ENCODE measurements at places on chromosomes 7 and 10.
A peak's percentile ranks its signal among the peaks of the same experiment; 100 is the strongest.

DNA sequence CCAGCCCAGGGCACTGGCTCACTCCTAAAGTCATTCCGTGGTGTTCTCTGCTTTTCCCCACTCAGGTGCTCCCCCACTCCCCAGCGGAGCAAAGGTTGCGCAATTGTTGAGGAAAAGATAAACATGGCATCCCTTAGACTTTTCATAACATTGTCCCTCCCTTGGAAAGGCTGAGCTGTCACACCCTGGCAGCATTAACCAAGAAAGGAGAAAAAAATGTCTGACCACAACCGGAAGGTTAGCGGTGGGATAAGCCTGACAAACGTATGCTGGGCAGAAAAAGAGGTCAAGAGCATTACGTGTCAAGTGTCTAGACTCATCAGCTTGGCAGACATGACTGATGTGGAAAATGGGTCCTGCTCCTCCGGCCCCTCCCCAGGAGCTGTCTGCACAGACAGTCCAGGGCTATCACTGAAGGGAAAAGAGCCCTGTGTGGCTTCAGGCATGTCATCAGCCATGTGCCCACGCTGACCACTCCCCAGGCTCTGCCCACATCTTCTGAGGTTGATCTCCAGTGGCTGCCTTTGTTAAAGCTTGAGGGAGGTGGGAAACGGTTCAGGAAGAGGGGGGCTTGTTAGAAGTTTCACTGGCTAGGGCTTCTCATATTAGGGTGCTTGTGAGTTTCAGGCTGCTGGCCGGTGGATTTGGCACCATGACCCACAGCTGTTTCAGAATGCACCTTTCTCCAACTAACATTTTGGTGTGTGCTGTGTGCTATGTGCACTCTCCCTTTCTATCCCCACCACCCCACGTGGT, 30.1 kb downstream of the BTBD16 start:
- DNase-seq, result no peak

DNA sequence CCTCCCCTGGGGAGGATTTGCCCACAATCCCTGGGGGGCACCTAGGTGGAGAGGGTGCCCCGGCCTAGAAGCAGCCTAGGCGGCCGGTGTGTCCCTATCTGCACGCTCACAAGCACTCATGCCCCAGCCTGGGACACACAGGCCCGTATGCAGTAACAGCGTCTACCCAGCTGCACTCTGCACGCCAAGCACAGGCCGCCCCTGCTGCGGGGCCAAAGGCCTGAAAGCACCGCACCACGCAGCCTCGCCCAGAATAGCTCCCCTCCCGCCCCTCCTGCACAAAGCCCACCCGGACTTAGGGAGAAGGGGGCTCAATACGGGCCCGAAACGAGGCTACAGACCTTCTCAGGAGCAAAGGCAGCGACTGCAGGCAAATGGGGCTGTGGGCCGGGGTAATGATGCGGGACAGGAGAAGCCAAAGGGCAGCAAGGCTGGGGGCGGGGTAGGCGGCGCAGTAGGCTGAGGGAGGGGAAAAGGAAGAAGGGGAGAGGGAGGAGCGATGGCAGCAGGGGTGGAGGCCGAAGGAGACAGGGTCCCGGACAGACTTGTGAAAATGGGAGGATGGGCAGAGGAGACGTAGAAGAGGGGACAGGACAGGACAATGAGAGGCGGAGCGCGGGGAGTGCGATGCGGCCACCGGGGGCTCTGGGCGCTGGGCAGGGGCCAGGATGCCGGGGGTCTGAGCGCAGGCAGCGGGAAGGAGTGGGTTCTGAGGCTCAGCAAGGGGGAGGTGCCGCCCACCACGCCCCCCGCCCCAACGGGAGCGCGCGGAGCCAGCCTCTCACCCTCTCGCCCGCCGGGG, 544 bp downstream of the GPRIN2 start:
- no peak for DNase-seq

DNA sequence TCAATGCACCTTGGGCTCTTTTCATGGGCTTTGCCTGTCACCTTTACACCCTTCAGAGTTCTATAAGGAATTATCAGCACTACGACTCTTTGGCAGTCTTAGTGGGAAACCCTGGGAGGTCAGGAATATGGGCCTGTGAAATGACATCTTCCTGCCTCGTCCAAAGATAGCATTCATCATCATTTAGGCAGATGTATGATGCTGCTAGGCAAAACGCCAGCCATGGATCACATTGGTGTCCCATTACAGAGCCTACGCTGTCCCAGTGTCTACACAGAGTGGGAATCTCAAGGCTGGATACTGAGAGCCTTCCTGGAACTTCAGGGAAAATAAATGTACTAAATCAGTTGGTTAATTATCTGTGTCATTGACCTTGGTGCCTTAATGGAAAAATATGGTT, 259.4 kb upstream of the CELF2 start:
- DNase-seq, result no peak

- no peak for DNase-seq
Measured at GRCh38 chr10:51874131-51874530, 174.7 kb upstream of the CSTF2T start.

DNA sequence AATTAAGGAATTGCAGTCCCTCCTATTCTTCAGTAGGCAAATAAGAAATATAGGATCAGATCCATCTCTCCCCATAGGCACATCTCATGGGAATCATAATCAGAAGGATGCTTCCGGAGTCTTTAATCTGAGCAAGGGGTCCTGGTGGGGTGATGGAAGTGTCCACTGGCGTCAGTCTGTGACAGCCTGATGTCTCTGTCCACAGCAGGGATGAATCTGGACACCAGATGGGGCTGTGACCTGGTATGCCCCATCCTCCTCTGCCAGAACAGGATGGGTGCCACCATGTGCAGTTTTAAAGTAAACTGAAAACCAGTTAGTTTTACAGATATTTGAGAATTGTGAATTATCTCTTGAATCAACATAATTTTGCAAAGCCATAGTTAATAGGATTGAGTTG, 148.7 kb downstream of the C1GALT1 start:
- DNase-seq, result no peak

GRCh38 chr7:78346827-78347226, 548.3 kb downstream of the PHTF2 start:
- DNase-seq, result no peak

- DNase-seq, result no peak
Measured at GRCh38 chr7:75638594-75639070, 100.1 kb downstream of the HIP1 start.

DNA sequence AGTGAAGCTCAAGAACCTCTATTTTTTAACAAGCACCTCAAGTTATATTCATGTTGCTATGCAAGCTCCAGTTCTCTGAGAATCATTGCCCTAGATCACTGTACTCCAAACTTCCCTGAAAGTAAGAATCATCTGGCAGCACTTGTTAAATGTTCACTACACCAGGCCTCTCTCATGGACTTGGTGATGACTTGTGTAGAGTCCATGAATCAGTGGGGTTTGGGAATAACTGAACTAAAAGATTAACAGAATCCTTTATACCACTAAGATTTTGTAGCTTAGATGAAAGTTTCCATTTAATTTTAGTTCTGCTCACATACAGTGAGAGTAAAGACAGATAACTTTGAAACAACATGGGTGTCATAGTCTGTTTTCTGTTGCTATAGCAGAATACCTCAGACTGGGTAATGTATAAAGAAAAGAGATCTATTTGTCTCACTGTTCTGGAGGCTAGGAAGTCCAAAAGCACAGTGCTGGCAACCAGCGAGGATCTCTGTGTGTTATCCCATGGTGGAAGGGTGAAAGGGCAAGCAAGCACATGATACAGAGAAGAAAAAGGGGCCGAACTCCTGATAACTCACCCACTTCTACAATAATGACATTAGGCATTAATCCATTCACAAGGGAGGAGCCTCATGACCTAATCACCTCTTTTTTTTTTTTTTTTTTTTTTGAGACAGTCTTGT, 27.9 kb upstream of the AOAH start:
- no peak for DNase-seq

DNA sequence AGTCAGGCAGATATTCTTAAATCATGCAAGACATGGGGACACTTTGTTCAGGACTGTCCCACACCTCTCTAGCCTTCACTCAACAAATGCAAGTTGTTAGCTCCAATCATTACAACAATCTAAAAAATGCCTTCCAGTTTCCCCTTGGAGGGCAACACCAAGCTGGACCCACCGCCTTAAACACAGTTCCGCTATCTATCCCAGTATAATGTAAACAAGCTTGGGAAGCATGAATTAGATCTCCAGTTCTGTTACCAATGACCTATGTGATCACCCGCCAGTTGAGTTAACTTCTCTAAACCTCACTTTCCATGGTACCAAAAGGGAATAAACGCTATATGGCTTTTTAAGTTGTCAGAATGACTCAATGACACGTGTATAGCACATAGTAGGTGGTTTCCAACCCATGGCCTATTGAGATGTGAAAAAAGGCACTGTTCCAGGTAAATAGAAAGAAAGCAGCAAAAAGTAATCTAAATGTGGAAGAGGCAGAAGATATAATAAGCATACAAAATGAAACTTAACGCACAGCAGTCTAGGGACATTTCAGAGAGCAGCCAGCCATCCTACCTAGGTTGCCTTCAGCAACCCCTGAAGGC, 2.4 kb upstream of the REEP3 start:
- DNase-seq, result no peak

- no peak for DNase-seq
Measured at GRCh38 chr7:3991731-3992231, 690.3 kb upstream of the FOXK1 start.

DNA sequence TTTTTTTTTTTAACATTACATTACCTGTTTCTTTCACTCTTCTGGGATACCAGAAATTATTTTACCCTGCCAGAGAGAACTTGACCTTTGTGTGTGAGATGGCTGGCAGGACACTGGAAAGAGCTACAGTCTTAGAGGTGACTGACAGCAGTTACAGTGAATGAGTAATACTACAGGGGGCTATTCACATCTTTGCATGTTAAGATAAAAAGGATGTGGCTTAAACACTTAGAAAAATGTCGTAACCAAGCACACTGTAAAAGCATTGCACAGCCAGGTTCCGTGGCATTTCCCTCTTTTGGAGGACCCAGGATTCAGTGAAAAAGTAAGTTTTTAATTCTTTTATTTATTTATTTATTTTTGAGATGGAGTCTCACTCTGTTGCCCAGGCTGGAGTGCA, 18.8 kb upstream of the TBC1D12 start:
- no peak for DNase-seq

- DNase-seq, result no peak
Measured at GRCh38 chr10:14665304-14665703, 109.4 kb downstream of the FAM107B start.

GRCh38 chr10:101046332-101047238, 15.2 kb upstream of the KAZALD1 start:
- DNase-seq, result no peak

GRCh38 chr7:153188630-153189029, 429.1 kb downstream of the ACTR3B start:
- no peak for DNase-seq

DNA sequence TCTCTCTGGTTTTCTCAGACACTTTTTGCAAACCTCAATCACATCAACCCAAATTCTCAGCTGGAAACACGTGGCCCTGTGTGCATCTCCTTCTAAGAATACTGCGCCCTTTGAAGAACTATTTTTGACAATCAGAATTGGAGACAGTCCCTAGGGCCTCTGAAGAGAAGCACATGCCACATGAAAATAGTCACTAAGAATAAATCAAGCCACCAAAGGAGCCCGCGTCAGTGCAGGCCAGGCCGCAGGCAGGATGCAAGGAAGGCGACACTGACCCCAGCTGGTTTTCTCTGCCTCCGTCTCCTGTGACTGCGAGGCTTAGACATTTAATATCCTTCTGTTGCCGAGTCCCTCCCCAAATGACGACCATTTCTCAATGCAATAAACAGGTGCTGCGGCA, 88.0 kb upstream of the ADAM12 start:
- no peak for DNase-seq

- DNase-seq, result no peak
Measured at GRCh38 chr7:68434857-68435256, 1163.4 kb upstream of the AUTS2 start.

DNA sequence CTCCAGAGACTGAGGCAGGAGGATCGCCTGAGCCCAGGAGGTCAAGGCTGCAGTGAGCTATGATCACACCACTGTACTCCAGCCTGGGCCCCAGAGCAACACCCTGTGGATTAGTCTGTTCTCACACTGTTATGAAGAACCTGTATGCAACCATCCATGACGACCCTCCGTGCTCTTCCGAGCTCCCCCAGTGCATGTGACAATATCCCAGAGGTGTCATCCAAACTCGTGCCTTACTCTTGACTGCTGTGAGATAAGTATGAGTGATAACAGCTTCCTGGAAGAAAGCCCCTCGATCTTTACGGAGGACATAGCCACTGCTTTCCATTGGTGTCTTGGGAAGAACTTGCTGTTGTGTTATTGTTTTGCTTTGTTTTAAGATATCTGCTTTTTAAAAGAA, 591.9 kb downstream of the GALNT17 start:
- no peak for DNase-seq

- no peak for DNase-seq
Measured at GRCh38 chr7:8161364-8161828, 100.6 kb downstream of the ICA1 start.

- DNase-seq, result no peak
Measured at GRCh38 chr7:40674316-40674715, 539.5 kb downstream of the SUGCT start.

- DNase-seq, result no peak
Measured at GRCh38 chr10:110566472-110567200, 859 bp upstream of the SMC3 start.

DNA sequence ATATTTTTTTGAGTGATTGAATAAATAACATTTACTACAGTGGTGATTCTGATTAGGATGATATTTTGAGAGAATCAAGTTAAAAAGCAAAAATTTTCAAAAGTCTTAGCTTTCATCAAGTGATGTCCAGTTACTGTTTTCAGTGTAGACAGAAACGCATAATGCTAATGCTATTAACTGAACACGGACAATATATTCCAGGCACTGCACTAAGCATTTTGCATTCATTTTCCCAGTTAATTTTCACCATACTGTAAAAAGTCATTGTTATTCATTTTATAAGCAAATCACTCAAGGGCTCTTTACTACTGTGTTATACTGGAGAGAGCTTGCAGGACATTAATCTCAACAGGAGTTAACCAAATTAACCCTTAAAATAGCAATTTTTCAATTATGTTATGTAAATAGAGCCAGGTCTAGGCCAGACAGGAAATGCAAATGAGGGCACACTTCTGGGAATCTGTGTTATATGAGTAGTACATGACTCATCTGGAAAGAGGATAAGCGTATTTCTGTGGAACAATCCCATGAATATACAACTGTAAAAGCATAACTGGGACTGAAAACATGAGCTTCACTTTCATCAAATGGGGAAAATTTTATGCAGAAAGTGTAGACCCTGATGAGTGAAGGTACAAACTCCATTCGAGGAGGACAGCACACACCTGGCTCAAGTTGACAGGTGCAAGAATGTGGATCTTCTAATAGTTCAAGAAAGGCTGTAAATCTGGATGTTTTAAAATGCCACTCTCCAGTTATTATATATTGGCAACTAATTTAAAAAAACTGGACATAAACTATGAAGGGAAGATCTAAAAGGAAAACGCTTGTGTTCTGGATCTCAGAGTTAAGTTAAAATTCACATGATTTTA, 75.4 kb downstream of the ANK3 start:
- no peak for DNase-seq

DNA sequence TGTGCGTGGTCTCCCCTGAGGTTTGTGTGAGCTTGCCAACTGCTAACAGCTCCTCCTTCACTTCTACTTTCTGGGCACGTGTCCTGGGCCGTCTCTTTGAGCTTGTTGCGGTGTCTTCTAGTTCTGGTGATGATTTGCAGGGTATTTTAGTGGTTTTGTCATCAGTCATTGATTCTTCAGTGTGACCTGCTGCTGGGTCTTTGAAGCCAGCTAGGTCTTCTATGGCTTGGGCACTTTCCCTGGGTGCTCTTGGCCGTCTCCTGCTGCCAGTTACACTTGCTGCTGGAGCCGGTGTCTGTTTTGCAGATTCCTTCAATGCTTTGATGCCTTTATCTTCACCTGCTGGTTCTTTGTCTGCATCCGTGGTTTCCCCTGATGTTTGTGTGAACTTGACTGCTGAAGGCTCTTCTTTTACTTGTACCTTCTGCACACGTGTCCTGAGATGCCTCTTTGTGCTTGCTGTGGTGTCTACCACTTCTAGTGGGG, 23.0 kb downstream of the MKI67 start:
- DNase-seq, result peak; percentile 25
